ENCODE measurements at places on chromosomes 3 and 15. TPM values are rescaled to one million over a fixed set of nuclear protein-coding genes. Genes with fewer than 3 reads are reported as not detected.

The BMF gene
- 0.34 TPM for total RNA-seq

The ITPR1 gene
- 2.2 TPM for total RNA-seq

GRCh38 chr3:74537164-74537563 is 77.3 kb downstream of the CNTN3 start:
- no peak for DNase-seq

The EXD1 gene
- not detected for total RNA-seq

The ZNF592 gene
- 13.5 TPM for total RNA-seq

The BLM gene
- 16.7 TPM for total RNA-seq

All from foreskin keratinocyte (primary cell).